ENCODE measurements at places on chromosomes 7 and 10. TPM values are rescaled to one million over a fixed set of nuclear protein-coding genes. Genes with fewer than 3 reads are reported as not detected.

GRCh38 chr10:49433069-49433468, 37.2 kb upstream of the DRGX start:
- no peak for DNase-seq

GRCh38 chr7:98613601-98614425, 3.3 kb upstream of the NPTX2 start:
- no peak for DNase-seq

GRCh38 chr7:135330088-135330487, 96.5 kb downstream of the STRA8 start:
- no peak for DNase-seq

- DNase-seq: no peak
Observed at GRCh38 chr10:19977097-19977521, 160.9 kb downstream of the PLXDC2 start.

DNA sequence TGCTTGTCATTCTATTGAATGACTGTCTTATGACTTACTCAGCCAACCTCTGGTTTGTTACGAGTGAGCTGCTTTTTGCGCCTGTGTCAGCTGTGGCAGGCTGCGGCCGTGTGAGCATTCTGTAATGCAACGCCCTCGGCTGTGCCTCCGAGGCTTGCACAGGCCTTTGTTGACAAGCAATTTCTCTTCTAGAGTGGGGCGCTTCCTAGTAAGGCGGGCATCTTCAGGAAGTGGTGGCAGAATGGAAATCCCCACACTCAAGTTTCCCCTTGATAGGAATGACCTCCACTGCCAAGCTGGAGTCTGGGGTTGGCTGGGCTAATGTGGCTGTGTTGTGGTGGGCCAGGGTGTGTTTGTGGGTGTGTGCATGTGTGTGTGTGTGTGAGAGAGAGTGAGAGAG, 20.2 kb upstream of the TMEM178B start:
- no peak for DNase-seq

- DNase-seq: peak; percentile 56
Observed at GRCh38 chr10:71746344-71747037, 26.8 kb downstream of the VSIR start.

CHST15 gene
- 10.4 TPM for polyA plus RNA-seq

PKD2L1 gene
- not detected for polyA plus RNA-seq

TAC1 gene
- 0.03 TPM for polyA plus RNA-seq

MMRN2 gene
- polyA plus RNA-seq: 15.4 TPM

ZNF853 gene
- 6.7 TPM for polyA plus RNA-seq

Data from psoas muscle (tissue), 8 donors.